ENCODE measurements at places on chromosomes 11 and 22.
A peak's percentile ranks its signal among the peaks of the same experiment; 100 is the strongest.

DNA sequence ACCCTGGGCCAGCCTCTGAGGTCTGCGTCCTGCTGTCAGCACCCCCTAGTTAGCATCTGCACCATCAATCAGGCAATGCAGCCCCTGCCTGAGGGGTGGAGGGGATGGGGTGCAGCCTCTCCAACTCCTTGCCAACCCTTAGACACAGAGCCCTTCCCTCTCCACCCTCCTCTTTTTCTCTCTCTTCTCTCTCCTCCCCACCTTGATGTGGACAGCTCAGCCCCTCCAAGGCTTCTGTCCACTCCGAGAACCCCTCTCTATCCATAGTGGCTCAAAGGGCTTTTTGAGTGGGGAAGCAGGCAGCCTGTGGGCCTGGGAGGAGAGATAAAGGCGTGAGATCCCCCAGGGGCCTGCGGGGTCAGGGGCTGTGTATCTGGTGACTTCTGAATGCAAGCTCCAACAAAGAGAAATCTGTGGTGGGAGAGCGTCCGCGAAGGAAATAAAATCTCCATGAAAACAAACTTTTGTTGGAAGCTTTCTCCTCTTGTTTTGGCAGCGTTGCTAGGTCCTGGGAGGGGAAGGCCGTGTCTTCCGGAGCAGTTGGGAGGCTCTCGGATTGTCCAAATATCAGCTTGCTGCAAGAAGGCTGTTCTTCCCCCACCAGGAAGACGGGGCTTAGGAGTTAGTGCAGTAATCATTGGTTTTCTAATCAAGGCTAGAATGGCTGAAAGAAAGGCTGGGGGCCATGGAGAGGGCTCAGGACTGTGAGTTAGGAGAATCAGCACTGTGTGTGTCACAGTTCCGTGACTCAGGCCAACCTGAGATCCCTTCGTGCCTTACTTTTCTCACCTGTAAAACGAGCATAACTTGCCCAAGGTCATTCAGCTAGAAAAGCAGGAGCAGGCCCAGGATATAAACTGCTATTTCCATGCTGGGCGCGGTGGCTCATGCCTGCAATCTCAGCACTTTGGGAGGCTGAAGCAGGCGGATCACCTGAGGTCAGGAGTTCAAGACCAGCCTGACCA lies 50.3 kb downstream of the PKNOX2 start:
- DNase-seq = no peak

DNA sequence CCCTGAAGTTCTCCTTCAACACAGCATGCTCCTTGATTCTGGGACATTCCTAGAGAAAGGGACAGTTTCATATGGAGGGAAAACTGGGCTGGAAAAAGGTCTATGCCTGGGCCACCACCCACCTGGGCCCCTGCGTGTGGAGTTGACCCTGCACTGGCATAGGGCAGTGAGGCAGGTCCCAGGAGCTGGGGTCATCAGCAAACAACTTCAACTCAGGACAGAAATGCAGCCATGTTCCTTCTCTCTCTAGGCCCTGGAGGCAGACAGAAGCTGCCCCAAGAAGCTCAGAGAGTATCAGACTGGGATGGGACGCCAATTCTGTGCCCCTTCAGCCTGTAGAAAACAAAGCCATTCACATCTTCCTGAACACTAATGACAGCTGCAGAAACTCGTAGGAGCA lies 34.9 kb downstream of the RTL6 start:
- no peak for DNase-seq

DNA sequence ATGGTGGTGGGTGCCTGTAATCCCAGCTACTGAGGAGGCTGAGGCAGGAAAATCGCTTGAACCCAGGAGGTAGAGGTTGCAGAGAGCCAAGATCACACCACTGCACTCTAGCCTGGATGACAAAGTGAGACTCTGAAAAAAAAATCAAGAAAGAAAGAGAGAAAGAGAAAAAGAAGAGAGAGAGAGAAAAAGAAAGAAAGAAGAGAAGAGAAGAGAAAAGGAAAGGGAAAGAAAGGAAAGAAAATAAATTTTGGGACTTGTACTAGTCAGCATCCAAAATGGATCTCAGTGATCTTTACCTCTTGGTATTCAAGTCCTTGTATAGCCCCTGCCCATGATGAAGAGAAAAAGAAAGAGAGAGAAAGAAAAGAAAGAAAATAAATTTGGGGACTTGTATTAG lies 22.2 kb upstream of the PICALM start:
- DNase-seq = no peak

DNA sequence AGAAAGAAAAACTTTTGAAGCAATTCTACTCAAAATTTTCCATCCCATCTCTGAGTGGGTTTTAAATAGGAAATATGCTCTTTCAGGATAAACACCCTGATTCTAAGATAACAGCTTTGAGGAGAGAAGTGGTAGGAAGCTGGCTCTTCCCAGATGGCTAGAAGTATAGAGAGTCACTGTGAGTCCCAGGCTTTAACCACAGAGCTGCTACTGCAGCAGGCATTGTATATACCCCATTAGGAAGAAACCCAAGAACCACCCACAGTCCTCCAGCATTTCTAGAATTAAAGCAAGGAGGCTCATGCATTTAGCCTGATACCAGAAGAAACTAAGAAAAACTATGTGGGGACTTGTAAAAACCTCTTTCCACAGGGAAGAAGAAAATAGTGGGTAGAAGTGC lies 1405.6 kb upstream of the TENM4 start:
- DNase-seq = no peak

- no peak for DNase-seq
Measured at GRCh38 chr11:20661850-20662249, 7.5 kb upstream of the NELL1 start.

GRCh38 chr11:93187290-93187689 lies 10.5 kb downstream of the SLC36A4 start:
- DNase-seq = no peak

GRCh38 chr11:30635401-30635989 lies 49.3 kb upstream of the MPPED2 start:
- DNase-seq = no peak

DNA sequence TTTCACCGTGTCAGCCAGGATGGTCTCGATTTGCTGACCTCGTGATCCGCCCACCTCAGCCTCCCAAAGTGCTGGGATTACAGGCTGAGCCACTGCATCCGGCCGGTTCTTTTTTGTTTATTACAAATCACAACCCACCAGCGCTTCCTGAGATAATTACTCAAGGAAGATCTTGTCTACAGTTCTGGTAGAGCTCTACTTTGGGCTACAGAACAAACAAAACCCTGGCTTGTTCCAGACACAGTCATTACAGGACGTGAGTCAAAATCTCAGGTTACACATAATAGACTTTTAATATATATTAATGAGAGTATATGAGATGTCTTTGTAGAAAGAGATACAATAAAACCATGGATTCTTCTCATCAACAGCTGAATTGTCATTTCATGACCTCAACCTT lies 42.8 kb upstream of the NUP50 start:
- DNase-seq = no peak

DNA sequence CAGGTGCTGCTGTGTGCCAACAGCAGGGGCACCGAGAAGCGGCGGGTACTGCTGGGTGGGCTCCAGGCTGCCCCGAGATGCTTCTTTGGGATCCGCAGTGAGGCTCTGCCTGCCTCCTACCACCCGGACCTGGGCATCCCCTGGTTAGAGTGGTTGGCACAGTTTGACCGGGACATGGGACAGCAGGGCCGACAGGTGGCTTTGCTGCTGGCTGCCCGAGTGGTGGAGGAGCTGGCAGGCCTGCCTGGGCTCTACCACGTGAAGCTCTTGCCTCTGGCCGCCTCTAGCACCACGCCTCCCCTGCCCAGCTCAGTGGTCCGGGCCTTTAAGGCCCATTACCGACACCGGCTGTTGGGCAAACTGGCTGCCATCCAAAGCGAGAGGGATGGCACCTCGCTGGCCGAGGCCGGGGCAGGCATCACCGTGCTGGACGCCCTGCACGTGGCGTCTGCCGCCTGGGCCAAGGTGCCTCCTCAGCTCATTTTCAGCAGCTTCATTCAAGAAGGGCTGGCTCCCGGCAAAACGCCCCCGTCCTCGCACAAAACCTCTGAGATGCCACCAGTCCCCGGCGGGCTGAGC lies 1.9 kb downstream of the TIGD3 start:
- DNase-seq = no peak

DNA sequence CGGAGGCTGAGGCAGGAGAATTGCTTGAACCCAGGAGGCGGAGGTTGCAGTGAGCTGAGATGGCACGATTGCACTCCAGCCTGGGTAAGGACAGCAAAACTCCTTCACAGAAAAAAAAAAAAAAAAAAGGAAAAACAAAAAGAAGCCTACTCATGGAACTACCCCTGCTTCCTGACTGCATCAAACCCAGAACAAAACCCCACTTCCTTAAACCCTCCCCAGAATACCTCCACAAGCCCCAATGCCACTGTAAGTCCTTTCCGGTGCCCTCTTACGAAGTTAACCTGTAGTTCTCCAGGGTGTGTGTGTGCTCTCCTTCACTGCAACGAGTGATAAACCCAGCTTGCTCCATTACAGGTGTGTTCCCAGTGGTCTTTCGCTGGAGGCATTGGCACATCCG lies 8.6 kb upstream of the TOLLIP start:
- no peak for DNase-seq

GRCh38 chr11:59429924-59430516 lies 3.8 kb upstream of the OR5A2 start:
- DNase-seq = peak; percentile 23

GRCh38 chr11:73227571-73228211 lies 9.6 kb downstream of the P2RY2 start:
- no peak for DNase-seq

- no peak for DNase-seq
Measured at GRCh38 chr22:30984317-30984716, 15.3 kb downstream of the TUG1 start.

DNA sequence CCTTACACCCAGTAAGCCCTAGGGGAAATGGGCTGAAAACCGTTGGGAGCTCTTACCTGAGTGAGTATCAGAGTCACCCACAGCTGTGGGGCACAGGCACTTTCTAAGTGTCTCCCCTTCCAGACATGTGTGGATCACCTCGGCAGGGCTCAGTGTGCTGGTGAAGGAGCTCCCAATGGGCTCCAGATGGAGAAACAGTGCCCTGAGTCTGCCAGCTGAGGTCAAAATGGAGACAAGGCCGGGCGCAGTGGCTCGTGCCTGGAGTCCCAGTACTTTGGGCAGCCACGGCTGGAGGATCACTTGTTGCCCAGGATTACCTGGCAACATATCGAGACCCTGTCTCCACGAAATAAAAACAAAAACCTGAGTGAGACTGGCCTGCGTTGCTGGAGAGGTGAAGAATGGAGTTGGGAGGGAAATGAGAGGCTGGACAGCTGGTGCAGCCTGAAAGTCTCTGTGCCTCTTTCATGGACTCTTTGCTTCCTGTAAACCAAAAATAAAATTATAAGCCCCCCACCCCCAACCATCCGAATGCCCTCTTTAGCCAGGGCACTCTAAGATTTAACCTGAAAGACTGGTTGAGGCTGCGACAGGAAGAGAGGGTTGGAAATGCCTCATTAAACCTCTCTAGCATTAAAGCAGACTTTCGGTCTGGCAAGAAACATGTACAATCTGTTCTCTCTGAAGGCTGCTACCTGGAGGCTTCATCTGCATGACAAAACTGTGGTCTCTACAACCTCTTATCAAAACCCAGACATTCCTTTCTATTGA lies 111.8 kb downstream of the SNX19 start:
- DNase-seq = no peak
